ENCODE measurements at places on chromosomes 13 and 19. TPM values are rescaled to one million over a fixed set of nuclear protein-coding genes. Genes with fewer than 3 reads are reported as not detected.

The ONECUT3 gene
- not detected for total RNA-seq

The WDR88 gene
- total RNA-seq = not detected

The APC2 gene
- total RNA-seq = 2.3 TPM

- H3K4me3 ChIP-seq = no peak overlapping the region
- H3K4me1 ChIP-seq = peaks cover 30% of the 10 kb centered on the region
- peak overlapping the region; percentile 73 for H3K27ac ChIP-seq
- no peaks in the 10 kb centered on the region for H3K36me3 ChIP-seq
Observed at GRCh38 chr19:14502334-14503092, 6.6 kb upstream of the GIPC1 start.

- H3K27ac ChIP-seq = no peak overlapping the region
- no peaks in the 10 kb centered on the region for H3K36me3 ChIP-seq
- H3K27me3 ChIP-seq = peaks cover 19% of the 10 kb centered on the region
- peak overlapping the region; percentile 52 for H3K4me3 ChIP-seq
- H3K4me1 ChIP-seq = peaks cover 19% of the 10 kb centered on the region
Observed at GRCh38 chr19:19169236-19170052, 619 bp downstream of the MEF2B start.

GRCh38 chr13:101972191-101972590 is 429.7 kb downstream of the FGF14 start:
- no peaks in the 10 kb centered on the region for H3K4me1 ChIP-seq
- H3K4me3 ChIP-seq = no peak overlapping the region
- H3K36me3 ChIP-seq = no peaks in the 10 kb centered on the region

The ZNF541 gene
- total RNA-seq = 0.81 TPM

The PNMA8A gene
- total RNA-seq = 25.9 TPM

DNA sequence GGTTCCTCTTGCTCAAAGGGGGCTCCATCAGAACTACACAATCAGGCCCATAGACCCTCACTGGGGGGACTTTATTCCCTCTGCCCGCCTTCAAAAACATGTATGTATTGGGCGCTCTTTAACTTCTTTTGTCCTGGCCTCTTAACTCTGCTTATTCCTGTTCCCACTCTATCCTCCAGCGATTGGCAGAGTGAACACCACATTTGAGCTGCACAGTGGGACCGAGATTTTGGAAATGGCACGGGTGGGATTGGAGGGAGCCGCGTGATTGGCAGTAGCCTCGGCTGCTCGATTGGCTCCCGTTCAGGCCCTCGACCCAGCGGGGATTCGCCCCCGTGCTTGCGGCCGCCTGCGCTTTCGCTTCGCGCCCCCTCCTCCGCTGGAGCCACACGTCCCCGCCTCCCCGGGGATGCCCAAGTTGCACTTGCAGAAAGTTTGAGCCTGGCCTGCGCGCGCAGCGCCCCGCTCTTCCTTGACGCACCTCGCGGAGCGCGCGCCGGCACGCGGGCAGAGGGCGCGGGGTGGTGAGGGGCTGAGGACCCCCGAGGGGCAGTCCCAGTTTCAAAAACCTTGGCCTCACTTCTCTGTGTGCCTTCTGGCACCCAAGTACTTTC is at the start of gene ZIC5:
Gene ZIC5 (minus strand): TSS at position 192 of the 614 bp plus-strand sequence. CDS start 164 bp downstream, at position 28.
- peaks cover 13% of the 10 kb centered on the region for H3K4me1 ChIP-seq
- DNase-seq = no peak
- no peak within 1 kb of the TSS for H3K4me3 ChIP-seq

DNA sequence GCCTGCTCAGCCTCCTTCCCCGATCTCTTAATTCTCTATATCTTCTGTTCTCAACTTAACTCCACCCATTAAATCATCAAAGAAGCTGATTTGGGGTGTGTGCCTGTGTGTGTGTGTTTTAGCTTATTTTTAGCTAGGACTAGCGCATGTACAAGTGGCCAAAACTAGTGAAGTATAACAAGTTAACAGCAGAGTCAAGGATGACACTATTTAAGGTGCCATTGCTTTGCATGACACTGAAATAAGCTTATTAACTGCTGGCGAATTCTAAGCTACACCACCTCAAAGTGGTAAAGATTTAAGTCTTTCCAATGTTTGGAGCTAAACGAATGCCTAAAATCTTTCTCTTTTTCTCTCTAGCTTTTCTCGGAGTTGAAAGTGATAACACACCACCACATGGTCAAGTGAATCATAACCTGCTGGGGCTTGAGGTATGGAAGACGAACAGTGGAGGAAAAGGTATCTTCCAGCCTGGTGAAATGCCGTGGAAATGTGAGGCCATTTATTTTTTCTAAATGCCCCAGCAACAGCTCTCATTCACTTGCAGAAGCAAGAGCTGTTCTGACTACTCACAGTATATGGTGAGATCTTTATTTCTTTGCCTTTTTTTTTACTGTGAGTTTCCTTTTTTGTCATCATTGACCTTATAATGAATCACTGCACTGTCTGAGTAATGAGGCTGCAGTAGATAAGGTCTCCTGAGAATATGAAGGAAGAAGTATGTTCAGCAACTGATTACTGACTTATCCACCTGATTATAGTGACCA is 570.3 kb downstream of the PCDH9 start:
- H3K4me1 ChIP-seq = peaks cover 22% of the 10 kb centered on the region
- no peaks in the 10 kb centered on the region for H3K27me3 ChIP-seq
- no peak for DNase-seq

Measured in mesothelial cell of epicardium (in vitro differentiated cells).